ENCODE measurements at places on chromosomes 5 and 9. TPM values are rescaled to one million over a fixed set of nuclear protein-coding genes. Genes with fewer than 3 reads are reported as not detected.

The C9orf50 gene
- polyA plus RNA-seq, result not detected

The MRRF gene
- polyA plus RNA-seq, result 23.1 TPM

The C5orf58 gene
- 0.68 TPM for polyA plus RNA-seq

The NEUROG1 gene
- not detected for polyA plus RNA-seq

The OR1B1 gene
- not detected for polyA plus RNA-seq

The NUTM2F gene
- polyA plus RNA-seq, result not detected

The GGTA1 gene
- 42.5 TPM for polyA plus RNA-seq

The PCDHGC5 gene
- 1.4 TPM for polyA plus RNA-seq

The PPP3R2 gene
- polyA plus RNA-seq, result not detected

The NPR3 gene
- polyA plus RNA-seq, result 12.6 TPM

The PLCXD3 gene
- polyA plus RNA-seq, result 36.2 TPM

The CER1 gene
- not detected for polyA plus RNA-seq

The IL13 gene
- not detected for polyA plus RNA-seq

The NIM1K gene
- polyA plus RNA-seq, result 0.57 TPM

The LECT2 gene
- not detected for polyA plus RNA-seq

The EIF4E1B gene
- polyA plus RNA-seq, result not detected

The OBP2B gene
- polyA plus RNA-seq, result not detected

The NPDC1 gene
- polyA plus RNA-seq, result 69.7 TPM

The CLIC3 gene
- 6.2 TPM for polyA plus RNA-seq

The LHX6 gene
- polyA plus RNA-seq, result 2.9 TPM

The LHFPL2 gene
- 5.6 TPM for polyA plus RNA-seq

The ENTPD2 gene
- polyA plus RNA-seq, result 2.1 TPM

The WHRN gene
- 7.8 TPM for polyA plus RNA-seq

The GOLM1 gene
- polyA plus RNA-seq, result 3.8 TPM

The RLN1 gene
- 0.16 TPM for polyA plus RNA-seq

The NUTM2G gene
- polyA plus RNA-seq, result 0.02 TPM

The PCDHB6 gene
- 0.34 TPM for polyA plus RNA-seq

The ARHGEF37 gene
- 10.4 TPM for polyA plus RNA-seq

The NME5 gene
- 6.1 TPM for polyA plus RNA-seq

The SNCAIP gene
- 1.2 TPM for polyA plus RNA-seq

The PCDHGA1 gene
- polyA plus RNA-seq, result 0.70 TPM

The TRPM6 gene
- polyA plus RNA-seq, result 0.11 TPM

The OSTF1 gene
- 33.8 TPM for polyA plus RNA-seq

The RELL2 gene
- 1.5 TPM for polyA plus RNA-seq

The SLCO4C1 gene
- 0.05 TPM for polyA plus RNA-seq

The IER5L gene
- 10.4 TPM for polyA plus RNA-seq

The TMEM174 gene
- not detected for polyA plus RNA-seq
